Inflammatory macrophage (primary cell): ENCODE measurements at places on chromosomes 2 and 18.

DNA sequence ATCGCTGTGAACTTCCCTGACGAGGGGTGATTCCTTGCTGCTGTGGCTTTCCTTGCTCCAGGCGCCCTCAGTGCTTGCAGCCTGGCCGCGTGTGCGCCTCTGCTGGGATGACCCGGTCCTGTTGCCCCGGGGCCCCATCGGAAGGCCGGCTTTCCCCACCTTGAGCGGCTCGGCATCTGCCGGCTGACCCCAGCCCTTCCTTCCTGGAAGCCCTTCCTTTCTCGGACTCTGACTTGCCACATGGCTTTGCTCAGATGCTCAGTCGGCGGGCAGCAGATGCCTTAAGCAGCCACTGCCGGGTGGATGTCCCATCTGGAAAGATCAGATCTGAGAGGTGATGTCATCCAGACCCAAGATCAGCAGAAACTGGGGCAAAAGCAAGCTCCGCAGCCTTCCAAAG is 100.5 kb upstream of the ODC1 start:
- DNase-seq = no peak

DNA sequence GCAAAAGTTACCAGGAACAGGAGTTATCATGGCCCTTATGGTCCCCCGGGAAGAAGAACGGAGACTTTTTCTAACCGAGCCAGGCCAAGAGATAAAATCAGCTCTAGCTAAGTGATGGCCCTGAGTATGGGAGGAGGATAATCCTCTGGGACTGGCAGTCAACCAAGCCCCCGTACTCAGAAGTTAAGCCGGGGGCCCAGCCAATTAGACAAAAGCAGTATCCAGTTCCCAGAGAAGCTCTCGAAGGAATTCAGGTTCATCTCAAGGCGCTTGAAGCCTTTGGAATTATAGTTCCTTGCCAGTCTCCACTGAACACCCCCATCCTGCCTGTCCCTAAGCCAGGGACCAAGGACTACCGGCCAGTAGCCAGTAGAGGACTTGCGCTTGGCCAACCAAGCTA is 365.3 kb upstream of the TCF4 start:
- DNase-seq = no peak

DNA sequence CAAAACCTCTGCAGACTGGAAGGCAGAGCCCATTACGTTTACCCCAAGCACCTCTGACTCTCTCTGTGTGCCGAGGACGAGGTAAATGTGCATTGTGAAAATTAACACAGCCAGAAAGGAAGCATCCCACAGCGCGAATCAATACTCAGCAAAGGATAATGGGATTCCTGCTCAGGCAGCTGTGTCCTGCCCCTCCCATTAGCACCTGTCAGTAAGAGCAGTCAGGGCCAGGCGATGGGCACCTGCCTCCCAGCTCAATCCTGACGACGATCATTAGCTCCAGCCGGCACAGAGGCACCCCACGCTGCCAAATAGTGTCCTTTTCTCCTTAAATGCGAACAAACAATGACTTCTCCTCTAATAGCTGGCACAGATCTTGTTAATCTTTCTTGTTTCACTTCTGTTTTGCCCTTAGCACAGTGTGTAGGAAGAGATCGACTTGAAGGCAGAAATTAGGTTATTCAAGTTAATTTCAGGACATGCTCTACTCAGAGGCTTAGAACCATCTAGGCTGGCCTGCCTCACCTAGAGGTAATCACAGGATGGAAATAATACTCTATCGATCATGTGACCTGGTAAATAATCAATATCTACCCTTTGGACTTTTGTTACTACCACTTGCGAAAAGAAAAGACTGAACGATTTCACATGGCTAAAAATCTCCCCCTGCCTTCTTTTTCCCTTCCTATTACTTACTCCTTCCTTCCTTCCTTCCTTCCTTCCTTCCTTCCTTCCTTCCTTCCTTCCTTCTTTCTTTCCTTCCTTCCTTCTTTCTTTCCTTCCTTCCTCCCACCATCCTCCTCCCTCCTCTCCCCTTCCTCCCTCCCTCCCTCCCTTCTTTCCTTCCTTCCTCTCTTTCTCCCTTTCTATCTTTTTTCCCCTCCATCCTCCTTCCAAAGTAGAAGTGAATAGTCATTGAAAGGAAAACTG is 487.9 kb upstream of the ID2 start:
- peak; percentile 51 for DNase-seq

GRCh38 chr2:239778042-239778851 is 246.9 kb downstream of the NDUFA10 start:
- DNase-seq = no peak

- DNase-seq = no peak
These were observed 472.5 kb downstream of the PID1 start for GRCh38 chr2:228798458-228799207.

DNA sequence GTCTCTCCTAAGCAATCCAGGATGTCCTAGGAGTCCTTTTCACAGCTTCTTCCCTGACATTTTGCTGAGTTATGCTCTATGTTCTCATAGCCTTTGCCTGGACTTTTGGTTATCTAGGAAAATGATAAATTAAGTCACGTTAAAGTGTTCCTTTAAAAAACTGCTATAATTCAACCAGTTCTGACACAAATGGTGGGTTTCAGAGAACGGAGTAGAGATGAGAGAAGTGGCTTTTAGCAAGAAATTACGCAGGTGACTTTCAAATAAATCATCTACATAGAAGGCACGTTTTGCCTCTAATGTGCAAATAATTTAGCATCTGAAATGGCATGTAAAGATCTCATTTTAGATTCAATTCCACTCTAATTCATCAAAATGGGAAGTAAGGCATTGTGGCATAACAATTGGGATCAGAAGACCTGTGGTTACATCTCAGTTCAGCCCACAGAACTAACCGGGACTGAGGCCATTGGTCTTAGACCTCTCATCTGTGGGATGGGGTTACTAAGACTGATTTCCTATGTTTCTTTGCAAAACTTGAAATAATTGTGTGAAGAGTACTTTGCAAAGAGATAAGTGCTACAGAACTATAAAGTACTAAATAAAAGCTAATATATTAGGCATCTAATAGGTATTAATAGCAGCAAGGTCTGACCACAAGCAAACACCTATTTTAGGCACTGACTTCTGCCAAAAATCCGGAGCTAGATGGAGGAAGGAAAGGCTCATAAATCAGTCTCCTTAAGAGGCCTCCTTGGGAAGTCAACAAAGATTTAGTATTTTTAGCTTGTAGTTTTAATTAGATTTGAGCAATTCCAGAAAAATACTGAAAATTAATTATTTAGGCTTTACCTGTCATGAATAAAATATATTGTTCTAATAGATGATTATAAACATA is 211.4 kb downstream of the PIEZO2 start:
- peak; percentile 40 for DNase-seq

DNA sequence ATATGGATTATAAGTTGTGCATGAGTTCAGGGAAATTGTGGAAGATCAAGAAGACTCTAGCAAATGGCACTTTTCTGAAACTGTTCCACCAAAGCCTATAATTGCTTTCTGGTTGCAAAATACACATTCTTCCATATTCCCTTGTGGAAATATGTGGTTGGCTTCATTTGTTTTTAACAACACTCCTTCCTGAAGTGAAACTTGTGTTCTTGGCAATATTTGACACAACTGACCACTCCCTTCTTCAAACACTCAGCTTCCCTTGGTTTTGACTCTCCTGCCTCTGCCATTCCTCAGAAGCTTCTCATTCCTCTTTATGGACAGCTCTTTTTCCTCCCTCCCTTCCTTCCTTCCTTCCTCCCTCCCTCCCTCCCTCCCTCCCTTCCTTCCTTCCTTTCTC is 192.3 kb downstream of the PMAIP1 start:
- DNase-seq = no peak

DNA sequence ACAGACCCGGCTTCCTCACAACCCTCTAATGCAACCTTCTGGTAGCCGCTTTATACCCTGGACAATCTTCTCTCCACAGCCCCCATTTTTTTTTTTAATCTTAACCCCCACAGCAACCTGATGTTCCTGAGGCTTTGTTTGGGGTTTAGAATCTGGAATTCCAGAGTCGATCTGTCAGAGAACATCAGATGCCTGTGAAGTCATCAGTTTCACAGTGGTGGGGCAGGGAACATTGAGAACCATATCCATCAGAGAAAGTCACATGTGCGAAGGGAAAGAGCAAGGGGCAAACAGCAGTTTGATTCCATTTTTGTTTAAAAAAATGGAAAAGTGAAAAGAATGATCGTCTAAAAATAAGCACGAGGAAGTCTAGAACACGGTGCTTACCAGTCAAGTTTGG is 20.6 kb downstream of the NPAS2 start:
- no peak for DNase-seq

- DNase-seq = peak; percentile 69
These were observed 71.0 kb downstream of the STPG4 start for GRCh38 chr2:47083886-47084687.

DNA sequence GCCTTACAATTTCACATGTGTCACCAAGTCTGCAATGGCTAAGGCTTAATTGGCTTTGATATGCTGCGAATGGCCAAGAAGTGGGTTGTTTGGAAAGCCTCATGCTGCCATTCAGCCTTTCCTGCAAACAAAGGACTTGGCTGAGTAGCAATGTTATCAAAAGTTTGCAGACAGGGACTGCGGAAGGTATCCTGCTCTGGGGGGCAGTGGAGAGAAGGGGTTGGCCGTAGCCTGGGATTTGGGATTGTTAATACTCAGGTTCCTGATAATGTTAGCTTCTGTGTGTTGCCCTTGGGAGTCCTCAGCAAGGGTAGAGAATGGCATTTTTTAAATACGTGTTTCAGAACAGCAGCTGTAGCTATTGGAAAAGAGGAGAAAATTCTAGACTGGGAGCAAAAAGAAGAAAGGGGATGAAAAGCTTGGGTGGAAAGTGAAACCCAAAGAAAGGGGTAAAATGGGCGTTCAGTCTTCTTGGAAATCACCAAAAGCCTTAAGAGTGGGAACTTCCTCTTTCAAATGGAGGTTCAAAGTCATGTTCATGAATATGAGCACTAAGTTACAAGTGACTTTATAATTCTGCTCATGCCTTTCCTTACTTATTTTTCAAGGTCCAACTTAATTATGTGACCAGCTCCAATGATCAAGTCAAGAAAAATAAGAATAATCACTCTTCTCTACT is 325.1 kb downstream of the RNF144A start:
- peak; percentile 65 for DNase-seq

- no peak for DNase-seq
These were observed 114.4 kb downstream of the FAM124B start for GRCh38 chr2:224287531-224287930.

DNA sequence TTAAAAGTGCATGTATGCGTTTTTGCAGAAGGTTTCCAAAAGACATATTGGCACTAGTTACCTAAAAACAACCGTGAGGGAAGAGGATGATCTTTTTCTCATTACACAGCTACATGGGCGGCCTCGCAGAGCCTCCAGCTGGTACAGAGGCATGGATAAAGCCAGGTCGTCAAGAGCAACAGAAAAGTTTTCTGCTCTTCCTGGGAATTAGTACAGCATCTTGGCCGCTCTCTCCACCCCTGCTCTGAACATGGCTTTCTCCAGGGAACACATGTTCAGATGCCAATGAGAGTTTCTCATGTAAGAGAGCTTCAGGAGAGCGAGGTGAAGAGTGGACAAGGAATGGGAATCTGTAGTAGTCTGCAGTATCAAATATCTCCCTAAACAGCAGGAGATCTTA is 108.4 kb downstream of the ZEB2 start:
- DNase-seq = no peak

DNA sequence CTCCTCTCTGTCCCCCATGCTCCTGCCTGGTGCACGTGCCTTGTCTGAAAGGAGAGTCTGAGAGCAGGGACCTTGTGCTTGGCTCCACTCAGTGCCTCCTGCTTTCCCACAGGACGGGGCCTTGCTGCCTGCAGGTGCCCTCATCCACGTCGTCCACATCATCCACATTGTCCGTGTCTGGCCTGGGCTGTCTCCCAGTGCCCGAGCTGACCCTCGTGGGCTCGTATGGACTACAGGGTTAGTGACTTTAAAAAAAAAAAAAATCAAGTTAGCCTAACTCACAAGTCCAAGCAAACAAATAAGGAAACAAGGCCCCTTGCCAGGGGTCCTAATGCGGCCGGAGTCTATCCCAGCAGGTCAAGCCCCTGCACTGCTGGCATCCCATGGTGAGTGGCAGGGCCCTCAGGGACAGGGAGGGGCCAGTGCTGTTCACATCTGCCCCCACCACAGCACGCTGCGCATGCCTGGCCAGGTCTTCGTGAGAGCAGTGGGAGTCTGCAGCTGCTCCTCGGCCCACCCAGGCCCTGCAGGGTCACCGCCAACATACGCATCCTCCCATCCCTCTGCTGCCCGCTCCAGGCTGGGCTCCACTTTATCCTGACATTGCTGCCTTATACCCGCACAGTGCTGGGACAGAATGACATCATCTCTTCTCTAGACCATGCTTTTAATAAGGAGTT is 232.6 kb downstream of the NDUFA10 start:
- peak; percentile 7 for DNase-seq

DNA sequence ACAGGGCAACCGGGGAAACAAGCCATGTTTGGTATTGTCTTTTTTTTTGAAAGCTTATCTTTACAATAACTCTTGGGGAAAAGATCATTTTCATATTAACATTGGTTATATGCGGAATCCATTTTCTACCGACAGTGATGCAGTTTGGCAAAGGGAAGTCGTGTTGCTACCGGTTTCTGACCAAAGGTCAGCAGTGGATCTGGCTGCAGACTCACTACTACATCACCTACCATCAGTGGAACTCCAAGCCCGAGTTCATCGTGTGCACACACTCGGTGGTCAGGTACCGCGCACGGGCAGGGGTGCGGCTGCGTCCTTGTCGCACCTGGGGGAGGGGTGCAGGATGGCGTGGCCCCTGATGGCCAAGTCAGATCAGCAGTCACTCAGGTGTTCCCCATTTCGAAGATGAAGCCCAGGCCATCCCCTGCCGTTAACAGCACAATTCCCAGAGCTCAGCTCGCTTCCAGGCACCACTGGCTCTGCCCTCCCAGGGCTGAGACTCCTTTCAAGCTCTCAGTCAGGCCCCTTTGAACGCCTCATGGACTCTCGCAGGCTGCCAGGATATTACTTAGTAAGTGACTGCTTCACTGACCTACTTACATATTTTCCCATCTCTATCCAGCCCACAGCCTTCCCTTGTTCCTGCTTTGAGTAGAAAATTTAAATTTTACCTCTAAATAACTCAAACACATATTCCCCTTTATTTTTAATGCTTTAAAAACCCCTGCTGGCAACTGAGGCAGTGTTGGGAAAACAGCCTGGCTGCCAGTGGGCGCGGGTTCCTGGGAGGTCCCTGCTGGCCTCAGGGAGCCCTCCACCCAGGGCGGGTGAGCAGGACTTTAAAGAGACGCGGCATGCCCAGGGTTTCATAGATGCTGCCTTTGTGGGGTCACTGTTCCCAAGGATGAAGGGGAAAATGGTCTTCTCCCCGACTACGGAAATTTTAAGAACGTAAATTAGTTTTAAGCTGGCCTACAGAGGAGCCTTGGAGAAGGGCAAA is 33.6 kb upstream of the RPL31 start:
- no peak for DNase-seq

DNA sequence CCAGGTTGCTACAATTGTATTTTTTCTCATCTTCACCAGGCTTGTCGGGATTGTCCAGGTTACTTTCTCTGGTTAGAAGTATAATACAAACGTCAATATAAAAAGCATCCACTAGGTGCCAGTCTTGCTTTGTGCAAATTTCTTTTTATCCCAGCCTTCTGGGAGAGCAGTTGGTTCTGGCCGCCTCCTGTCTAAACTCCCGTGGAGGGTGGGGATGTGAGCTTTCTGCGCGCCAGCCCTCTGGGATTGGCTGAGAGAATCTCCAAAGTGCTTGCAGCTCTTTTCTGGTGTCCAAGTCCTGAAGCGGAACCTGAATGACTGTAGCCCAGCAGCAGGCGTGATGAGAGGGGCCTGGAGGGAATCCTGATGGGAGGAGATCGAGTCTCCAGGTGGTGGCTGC is 22.4 kb upstream of the TOGARAM2 start:
- peak; percentile 89 for DNase-seq

GRCh38 chr18:50373561-50374219 is 1.2 kb upstream of the SKA1 start:
- DNase-seq = no peak
